ENCODE measurements at places on chromosomes 6 and 20. TPM values are rescaled to one million over a fixed set of nuclear protein-coding genes. Genes with fewer than 3 reads are reported as not detected.

DNA sequence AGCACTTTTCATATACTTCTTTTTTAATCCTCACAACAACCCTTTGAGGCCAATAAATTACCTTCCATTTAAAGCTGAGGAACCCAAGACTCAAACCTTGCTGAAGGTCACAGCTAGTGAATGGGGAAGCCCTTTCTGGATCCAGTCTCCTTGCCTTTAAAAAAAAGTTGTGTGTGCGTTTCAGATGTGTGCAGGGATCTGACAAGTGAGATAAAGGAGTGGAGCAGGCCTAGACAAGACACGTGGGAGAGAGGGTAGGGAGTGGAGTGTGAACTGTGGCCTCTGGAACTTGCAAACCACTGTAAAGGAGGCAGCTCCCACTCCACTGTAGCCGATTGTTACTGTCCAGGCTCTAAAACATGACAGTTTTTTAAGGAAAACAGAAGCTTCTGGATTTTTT is 1.9 kb downstream of the KLHL32 start:
- no peak overlapping the region for H3K27ac ChIP-seq
- H3K36me3 ChIP-seq = no peaks in the 10 kb centered on the region
- H3K4me3 ChIP-seq = no peak overlapping the region
- peaks cover 31% of the 10 kb centered on the region for H3K4me1 ChIP-seq
- no peaks in the 10 kb centered on the region for H3K27me3 ChIP-seq

DNA sequence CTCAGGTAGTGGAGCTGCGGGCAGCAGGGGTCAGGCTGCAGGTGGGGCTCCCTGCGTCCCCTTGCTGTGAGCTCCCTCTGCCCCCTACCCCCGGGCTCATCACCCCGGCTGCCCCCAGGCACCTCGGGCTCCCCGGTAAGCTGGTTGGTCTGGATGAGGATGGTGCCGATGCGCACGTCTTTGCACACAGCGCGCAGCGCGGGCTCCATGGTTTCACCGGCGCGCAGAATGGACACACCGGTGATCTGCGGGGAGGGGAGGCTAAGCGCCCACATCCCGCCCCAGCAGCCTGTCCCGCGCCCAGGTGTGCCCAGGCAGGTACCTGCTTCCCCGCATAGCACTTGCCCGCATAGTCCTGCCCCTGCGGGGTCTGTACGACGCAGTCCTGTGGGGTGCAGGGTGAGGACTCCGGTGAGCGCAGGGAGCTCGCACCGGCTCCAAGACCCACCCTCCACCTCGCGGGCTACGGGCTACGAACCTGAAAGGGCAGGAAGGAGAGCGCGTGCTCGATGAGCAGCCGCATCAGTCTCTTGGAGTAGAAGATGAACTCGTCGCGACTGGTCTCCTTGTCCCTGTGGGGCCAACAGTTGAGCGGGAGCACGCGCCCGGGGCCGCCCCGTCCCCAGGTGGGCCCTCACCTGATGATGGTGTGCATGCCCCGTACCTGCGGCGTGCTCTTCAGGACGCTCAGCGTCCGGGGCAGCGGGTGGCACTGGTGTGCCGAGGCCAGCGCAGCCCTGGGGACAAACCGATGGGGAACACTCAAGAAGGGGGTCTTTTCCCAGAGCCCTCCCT is 15.5 kb downstream of the UCKL1 start:
- peak overlapping the region; percentile 43 for H3K4me3 ChIP-seq
- H3K36me3 ChIP-seq = peaks cover 28% of the 10 kb centered on the region
- no peaks in the 10 kb centered on the region for H3K27me3 ChIP-seq
- H3K4me1 ChIP-seq = peaks cover 8% of the 10 kb centered on the region
- peak overlapping the region; percentile 67 for H3K27ac ChIP-seq

The BANF2 gene
- total RNA-seq = not detected

- peak; percentile 69 for DNase-seq
- peaks cover 44% of the 10 kb centered on the region for H3K36me3 ChIP-seq
- no peak overlapping the region for H3K4me3 ChIP-seq
- H3K27ac ChIP-seq = no peak overlapping the region
- peaks cover 14% of the 10 kb centered on the region for H3K4me1 ChIP-seq
Measured at GRCh38 chr20:62887152-62887859, 25.7 kb upstream of the TCFL5 start.

GRCh38 chr20:62641321-62642050 is 817 bp upstream of the SLCO4A1 start:
- peaks cover 15% of the 10 kb centered on the region for H3K36me3 ChIP-seq
- H3K4me1 ChIP-seq = peaks cover 21% of the 10 kb centered on the region
- H3K27me3 ChIP-seq = peaks cover 7% of the 10 kb centered on the region
- H3K27ac ChIP-seq = peak overlapping the region; percentile 89

- no peak overlapping the region for H3K27ac ChIP-seq
- no peak for DNase-seq
- H3K4me3 ChIP-seq = no peak overlapping the region
- no peaks in the 10 kb centered on the region for H3K4me1 ChIP-seq
Measured at GRCh38 chr6:162063666-162064065, 663.9 kb downstream of the PRKN start.

GRCh38 chr6:90271831-90272230 is 24.8 kb downstream of the BACH2 start:
- peaks cover 78% of the 10 kb centered on the region for H3K4me1 ChIP-seq
- H3K27ac ChIP-seq = peak overlapping the region; percentile 85
- H3K36me3 ChIP-seq = peaks cover 45% of the 10 kb centered on the region
- H3K27me3 ChIP-seq = no peaks in the 10 kb centered on the region
- H3K4me3 ChIP-seq = peak overlapping the region; percentile 70

DNA sequence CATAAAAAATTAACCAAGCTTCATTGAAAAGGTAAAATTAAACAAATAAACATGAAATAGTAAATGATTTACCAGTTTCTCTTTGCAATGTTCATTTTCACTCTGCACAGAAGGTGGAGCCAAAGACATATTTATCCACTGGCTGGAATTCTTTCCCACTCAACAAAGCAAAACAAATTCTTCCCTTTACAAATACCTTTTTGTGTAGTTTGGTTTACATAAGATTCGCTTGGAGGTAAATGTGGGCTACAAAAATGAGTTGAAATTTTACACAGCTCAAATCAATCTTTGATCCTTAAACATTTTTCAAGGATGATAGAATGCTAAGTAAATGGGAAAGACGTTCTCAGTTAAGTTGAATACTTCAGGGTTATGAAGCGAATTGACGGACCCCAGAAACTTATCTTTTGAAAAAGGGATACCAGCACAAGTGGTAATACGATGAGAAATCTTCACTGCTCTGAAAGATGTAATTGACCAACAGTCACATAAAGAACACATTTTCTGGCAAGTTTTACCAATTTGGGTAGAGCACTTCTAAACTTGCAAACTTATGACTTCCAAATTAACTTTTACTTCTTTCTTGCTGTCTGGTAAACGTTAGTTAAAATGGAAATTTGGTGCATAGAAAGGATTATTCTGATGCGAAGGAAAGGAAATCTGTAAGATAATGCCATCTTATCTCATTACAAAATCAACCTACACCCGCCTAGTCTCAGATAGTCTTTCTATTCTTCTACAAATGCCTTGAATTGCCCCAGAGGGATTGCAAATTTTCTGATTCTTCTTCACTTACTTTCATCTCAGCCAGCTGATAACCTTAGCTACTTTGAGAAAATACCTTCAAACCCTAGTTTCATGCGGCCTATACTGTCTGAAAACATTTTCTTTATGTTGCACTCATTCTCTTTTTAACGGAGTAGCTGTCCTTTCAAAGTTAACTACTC is 4.7 kb upstream of the GJA1 start:
- no peaks in the 10 kb centered on the region for H3K36me3 ChIP-seq
- no peak overlapping the region for H3K4me3 ChIP-seq
- peak; percentile 29 for DNase-seq
- H3K27ac ChIP-seq = no peak overlapping the region

The SUMO4 gene
- 10.1 TPM for total RNA-seq

Measured in activated CD4-positive, alpha-beta T cell treated with anti-CD3 and anti-CD28 coated beads, Interleukin-2, amount 10 ng/mL, durations not matched to agents 24 days and 14 days (primary cell).